ENCODE measurements at places on chromosomes 2 and 18.

DNA sequence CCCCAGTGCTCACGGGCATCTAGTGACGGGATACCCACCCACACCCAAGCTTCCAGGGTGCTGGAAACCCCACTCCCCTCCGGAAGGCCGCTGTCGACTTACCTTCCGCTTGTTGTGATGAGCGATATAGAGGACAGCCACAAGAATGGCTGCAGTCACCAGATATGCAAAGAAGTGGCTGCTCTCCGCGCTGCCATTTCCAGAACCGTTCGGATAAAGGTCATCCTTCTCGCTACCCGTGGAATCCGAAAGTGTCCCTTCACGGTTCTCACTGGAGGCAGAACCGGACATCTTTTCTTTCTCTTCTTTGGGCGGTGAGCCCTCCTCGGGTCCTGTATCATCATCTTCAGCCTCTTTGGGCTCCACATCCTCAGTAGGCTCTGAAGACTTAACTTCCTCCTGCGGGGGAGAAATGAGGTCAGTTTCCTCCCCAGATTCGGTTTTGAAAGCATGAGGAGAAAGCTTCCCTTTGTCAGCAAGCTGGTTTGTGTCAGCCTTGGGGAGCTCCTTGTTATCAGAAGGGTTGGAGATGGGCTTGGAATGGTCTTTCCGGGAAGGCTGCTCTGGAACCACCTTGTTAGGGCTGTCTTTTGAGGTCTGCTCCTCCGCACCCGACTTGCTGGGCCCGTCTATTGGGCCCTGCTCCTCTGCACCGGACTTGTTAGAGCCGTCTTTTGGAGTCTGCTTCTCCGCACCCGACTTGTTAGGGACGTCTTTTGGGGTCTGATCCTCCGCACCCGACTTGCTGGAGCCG, 1.2 kb downstream of the TGOLN2 start:
- no peak for DNase-seq

DNA sequence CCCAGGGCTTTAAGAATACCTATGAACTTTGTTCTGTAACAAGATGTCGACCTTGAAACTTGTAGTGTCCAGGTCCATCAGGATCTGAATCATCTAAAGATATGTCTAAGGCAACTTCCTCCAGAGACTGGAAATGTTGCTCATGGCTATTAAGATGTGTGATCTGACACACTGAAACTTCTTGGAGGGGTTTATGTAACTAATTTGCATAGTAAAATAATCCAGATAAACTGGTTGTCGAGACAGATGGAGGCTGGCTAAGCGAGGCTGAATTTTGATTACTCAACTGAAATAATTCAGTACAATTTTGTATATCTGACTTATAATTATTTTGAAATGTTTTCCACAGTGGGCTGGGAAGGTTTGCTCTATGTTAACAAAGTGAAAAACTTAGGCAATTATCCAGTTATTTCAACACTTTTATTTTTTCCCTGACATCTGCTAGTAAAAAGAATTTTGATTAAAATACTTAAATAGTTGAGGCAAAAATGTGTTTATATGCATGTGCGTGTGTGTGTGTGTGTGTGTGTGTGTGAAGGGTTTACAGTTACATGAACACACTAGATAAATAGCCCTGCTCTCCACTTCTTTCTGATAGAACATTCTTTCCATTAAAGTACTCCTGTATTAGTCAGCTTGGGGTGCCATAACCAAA, 11.4 kb upstream of the MAP3K20 start:
- no peak for DNase-seq

DNA sequence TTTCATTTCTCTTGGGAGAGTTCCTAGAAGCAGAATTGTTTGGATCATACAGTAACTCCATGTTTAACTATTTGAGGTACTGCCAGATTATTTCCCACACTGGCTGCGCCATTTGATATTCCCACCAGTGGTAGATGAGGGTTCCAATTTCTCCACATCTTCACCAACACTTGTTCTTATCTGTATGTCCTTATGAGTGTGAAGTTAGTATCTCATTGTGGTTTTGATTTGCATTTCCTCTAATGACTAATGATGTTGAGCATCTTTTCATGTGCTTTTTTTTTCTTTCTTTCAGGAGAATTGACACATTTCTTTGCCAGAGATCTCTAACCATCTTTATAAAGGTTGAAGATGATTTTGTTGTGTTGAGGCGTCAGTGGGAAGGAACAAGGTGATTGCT, 4.1 kb upstream of the MGAT5 start:
- DNase-seq, result no peak

DNA sequence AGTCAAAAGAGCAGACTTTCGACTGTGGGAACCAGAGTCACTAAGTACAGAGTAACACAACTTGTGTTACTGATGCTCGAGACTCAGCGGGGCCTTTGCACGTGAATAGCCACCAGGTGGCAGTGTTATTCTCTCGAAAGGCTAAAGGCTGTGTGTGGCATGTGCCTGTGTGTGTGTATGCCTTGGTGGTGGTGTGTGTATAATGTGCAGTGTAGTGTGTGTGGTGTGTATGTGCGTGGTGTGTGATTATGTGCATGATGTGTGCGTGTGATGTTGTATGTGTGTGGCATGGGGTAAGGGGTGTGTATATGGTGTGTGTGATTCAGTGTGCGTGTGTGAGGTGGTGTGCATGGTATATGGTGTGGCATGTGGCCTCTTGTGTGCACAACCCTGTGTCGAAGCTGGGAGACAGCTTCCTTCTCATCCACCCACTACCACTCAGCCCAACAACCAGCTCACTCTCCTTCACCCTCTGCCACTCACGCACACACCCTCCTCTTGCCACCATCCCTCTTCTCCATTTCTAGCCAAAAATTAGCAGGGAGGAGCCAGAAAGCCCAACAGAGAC, 83.0 kb upstream of the ZNF532 start:
- DNase-seq, result peak; percentile 67

GRCh38 chr2:12821656-12822055, 104.9 kb downstream of the TRIB2 start:
- no peak for DNase-seq

DNA sequence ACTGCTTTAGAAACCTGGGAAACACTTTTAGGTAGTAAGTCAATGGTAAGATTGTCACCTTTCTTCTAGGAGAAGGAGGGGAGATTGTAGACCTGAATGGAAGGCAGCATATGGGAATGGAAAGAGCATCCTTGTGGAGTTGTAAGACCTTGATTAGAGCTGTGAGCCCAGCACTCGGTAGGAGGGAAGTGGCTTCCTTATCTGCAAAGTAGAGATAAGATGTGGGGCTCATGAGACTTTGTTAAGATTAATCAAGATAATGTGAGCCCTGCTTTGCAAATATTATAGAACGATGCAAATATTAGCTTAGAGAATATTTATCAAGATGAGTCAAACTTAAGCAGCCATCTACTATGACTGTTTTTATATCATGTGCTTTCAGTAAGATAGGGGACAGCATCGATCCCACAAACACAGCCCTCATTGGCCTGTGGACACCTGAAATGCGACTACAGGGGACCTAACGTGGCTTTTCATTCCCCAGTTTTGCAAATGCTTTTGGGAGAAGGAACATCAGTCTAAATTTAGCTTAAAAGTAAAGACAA, 243.7 kb downstream of the LTBP1 start:
- DNase-seq, result no peak

DNA sequence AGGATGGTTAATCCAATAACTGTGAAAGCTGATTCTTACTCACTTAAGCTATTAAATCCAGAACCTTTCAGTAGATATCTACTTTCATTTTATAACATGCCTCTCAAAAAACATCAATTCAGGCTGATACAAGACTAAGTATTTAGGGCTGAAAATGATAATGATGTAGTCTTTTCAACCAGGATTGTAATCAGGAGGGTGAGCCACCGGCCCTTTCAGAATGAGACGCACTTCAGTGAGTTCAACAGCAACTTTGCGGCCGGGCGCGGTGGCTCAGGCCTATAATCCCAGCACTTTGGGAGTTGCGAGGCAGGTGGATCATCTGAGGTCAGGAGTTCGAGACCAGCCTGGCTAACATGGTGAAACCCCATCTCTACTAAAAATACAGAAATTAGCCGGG, 30.4 kb downstream of the RBMS1 start:
- DNase-seq, result no peak

DNA sequence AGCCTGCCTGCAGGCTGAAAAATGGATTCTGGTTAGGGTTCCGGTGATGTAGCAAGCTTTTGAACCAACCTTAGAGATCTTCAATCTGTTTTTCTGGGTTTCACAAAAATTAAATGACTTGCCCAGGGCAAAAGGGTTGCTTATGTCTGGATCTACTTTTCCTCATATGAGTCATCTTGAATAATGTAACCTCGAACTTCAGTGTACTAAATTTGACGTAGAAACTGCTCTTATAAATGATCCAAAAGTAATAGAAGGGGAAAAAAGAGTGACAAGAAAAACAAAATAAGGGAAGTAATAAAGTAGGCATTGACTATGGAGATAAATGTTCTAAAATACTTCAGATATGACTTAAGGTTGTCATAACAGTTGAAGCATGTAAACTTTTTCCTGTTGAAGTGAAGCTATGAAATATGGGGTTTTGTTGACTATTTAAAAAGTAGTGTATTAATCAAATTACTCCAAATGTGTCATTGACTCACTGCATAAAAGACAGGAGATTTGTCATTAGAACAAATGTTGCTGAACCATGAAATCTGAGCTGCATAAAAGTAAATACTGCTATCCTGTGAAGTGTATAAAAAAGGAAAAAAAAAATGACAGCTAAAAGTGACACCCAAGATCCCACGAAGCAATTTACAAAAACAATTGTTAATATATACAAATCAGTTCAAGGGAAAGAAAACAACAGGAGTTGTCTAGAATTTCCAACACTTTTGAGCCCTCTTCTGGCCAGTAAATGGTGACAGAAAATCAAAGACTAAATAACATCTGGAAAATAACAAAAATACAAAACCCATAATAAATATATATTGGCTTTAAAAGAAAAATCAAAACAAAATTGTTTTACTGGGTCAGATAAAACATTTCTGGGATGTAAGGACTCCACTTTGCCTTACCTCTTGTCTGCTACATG, 103.6 kb upstream of the SERPINE2 start:
- DNase-seq, result no peak

DNA sequence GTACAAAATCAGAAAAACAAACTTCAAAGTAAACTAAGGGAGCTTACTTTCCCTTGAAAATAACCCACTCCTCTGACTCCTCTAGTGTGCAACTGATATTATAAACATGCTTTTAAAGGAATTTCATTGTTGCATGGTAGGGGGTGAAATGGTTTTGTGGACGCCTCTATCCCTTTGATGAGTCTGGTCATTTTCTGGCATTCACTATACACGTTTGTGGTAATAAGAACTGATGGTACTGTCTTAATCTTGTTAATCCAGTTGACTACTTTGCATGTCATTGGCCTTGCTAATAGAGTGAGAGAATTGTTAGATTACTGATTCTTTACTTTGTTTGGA, 2.8 kb downstream of the INSIG2 start:
- DNase-seq, result no peak

GRCh38 chr18:44453505-44453904, 227.2 kb upstream of the SETBP1 start:
- DNase-seq, result no peak

- DNase-seq, result no peak
Observed at GRCh38 chr2:5849562-5849961, 157.4 kb downstream of the SOX11 start.

DNA sequence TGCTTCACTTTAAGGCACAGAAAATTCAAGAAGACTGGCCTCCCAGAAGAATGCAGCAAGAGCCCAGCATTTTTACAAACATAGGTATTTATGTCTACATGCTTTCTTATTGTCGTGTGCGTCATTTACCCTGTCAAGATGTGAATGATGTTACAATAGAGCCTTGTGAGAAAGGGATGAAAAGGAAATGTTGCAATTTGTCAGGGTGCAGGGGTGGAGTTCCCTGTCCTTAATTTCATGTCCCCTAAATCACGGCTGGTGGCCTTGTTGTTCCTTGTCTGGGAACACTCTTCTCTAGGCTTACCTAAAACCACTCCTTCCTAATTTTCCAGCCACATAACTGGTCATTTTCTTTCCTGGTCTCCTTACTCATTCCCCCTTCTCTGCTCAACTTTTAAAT, 194.2 kb downstream of the TXNL1 start:
- no peak for DNase-seq

DNA sequence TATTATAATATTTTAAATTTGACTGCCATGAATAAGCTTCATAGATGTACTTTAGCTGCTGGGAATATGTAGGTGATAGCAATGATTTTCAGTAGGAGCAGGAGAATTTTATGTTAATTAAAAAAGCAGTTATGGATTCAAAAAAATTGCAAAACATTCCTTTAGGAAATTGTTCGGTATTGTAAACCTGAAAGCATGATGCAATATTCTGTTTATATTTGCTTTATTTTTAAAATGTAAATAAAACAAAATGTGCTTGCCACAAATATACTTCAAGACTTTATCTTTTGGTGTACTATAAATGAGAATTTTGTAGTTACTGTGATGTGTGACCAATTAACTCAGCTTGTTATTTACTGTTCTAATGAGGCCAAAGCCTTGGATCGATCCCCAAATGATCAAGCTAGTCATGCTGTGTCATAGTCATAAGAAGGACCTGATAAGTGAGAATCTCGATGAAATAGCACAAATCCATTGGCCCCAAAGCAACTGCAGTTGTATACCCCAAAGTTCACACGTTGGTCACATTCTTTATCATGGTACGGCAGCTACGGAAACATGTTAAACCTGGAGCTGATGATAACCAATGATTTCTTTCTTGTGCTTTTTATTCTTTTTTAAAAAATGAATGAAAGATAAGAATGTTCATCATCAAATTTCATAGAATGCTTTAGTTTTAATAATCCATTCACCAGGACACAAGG, 23.6 kb upstream of the ATIC start:
- DNase-seq, result no peak

GRCh38 chr2:229860334-229860733, 61.5 kb downstream of the TRIP12 start:
- no peak for DNase-seq

DNA sequence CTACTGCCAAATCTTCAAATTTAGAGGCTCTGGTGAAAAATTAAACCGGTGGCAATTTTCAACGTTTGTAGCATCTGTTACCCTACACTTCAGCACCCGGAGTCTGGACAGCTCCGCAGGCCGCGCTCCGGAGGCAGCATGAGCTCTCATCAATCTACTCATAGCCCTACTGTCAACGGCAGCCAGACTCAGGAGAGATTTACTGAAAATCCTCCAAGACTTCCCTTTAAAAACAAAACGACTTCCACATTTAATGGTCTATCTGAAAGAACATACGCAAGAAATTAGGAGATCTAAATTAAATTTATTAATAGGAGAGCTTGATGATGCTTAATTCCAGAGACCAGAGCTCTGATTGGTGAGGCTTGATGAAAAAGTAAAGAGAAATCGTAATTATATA, 970 bp upstream of the ADCYAP1 start:
- DNase-seq, result no peak

Measured in amygdala (tissue), 56 donors.